ENCODE measurements at places on chromosomes 1 and 21. TPM values are rescaled to one million over a fixed set of nuclear protein-coding genes. Genes with fewer than 3 reads are reported as not detected.

The DHX9 gene
- 142 TPM for total RNA-seq

The FAM163A gene
- total RNA-seq = under 0.01 TPM

The GJC2 gene
- total RNA-seq = 1.6 TPM

The KIAA1614 gene
- 13.6 TPM for total RNA-seq

The PCBP3 gene
- not detected for total RNA-seq

The TNFRSF8 gene
- total RNA-seq = 0.52 TPM

The SYT14 gene
- under 0.01 TPM for total RNA-seq

The CR1L gene
- 2.6 TPM for total RNA-seq

The IL10RB gene
- total RNA-seq = 23.0 TPM

The NPPA gene
- total RNA-seq = 4.2 TPM

The MANEAL gene
- 2.1 TPM for total RNA-seq

The GREM2 gene
- 2.6 TPM for total RNA-seq

The KIF21B gene
- total RNA-seq = 1.0 TPM

The CFHR1 gene
- total RNA-seq = 1.6 TPM

The KIF14 gene
- 1.0 TPM for total RNA-seq

The NEK2 gene
- total RNA-seq = 3.1 TPM

The TIE1 gene
- total RNA-seq = 49.6 TPM

The SHE gene
- 8.4 TPM for total RNA-seq

The AGRN gene
- total RNA-seq = 14.6 TPM

The TFF2 gene
- not detected for total RNA-seq

The PLOD1 gene
- total RNA-seq = 97.6 TPM

The MIXL1 gene
- not detected for total RNA-seq

The RWDD3 gene
- 12.0 TPM for total RNA-seq

The SIM2 gene
- total RNA-seq = 3.1 TPM

The LAX1 gene
- not detected for total RNA-seq

The SPRR2G gene
- not detected for total RNA-seq

The FABP3 gene
- total RNA-seq = 201 TPM

The ATAD3C gene
- not detected for total RNA-seq

The IL20 gene
- not detected for total RNA-seq

The RPL11 gene
- total RNA-seq = 1,434 TPM

The SPRR2B gene
- not detected for total RNA-seq

The TRNAU1AP gene
- total RNA-seq = 15.1 TPM

The STMN1 gene
- 90.3 TPM for total RNA-seq

The LAD1 gene
- 3.1 TPM for total RNA-seq

The PLXNA2 gene
- total RNA-seq = 14.1 TPM

The RIT1 gene
- total RNA-seq = 21.4 TPM

The LEFTY2 gene
- total RNA-seq = 2.1 TPM

The ZSWIM5 gene
- 0.52 TPM for total RNA-seq

The PLPPR4 gene
- total RNA-seq = 7.3 TPM

The SYTL1 gene
- under 0.01 TPM for total RNA-seq

The TNFSF4 gene
- 2.6 TPM for total RNA-seq

The TNNI3K gene
- total RNA-seq = 2.1 TPM

The VANGL2 gene
- 2.1 TPM for total RNA-seq

The ADAMTS1 gene
- total RNA-seq = 32.4 TPM

The SDCCAG8 gene
- total RNA-seq = 71.5 TPM

The ODF2L gene
- total RNA-seq = 18.3 TPM

The SELL gene
- total RNA-seq = 8.4 TPM
